ENCODE measurements at places on chromosomes 16 and 17.

GRCh38 chr17:30002088-30002487, 60.7 kb downstream of the EFCAB5 start:
- DNase-seq: no peak

- DNase-seq: no peak
Measured at GRCh38 chr17:45578516-45579455, 88.3 kb upstream of the PLEKHM1 start.

DNA sequence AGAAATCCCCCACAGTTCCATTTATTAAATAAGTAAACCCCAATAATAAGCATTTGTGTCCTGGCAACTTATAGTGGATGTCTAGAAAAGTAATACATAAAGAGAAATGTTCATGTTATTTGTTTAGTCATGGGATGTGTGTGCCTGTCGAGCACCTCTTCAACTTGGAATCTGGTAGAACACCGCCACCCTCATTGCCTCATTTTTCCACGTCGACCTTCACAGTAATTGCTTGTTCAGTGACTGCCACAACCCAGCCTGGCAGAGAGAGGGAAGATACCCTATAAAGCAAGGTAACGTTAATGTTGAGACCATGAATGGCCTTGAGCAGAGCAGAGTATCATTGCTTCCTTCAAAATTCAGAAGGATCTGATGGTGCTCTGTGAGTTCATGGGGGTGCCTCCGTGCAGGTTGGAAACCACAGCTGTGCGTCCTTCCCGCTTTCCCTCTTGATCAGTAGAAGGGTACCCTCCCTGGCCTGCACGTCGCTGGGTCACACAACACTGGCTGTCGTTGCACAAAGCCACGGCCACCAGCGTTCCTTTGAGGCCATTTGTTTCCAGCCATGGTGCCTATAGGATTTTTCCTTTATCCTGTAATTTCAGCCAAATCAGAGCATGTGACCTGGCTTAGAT, 3.7 kb upstream of the DNASE1 start:
- DNase-seq: no peak

GRCh38 chr16:61945511-61945910, 90.7 kb downstream of the CDH8 start:
- no peak for DNase-seq

- no peak for DNase-seq
Measured at GRCh38 chr17:2146132-2146871, 91.4 kb downstream of the HIC1 start.

- no peak for DNase-seq
Measured at GRCh38 chr16:26189536-26189935, 497.8 kb downstream of the HS3ST4 start.

DNA sequence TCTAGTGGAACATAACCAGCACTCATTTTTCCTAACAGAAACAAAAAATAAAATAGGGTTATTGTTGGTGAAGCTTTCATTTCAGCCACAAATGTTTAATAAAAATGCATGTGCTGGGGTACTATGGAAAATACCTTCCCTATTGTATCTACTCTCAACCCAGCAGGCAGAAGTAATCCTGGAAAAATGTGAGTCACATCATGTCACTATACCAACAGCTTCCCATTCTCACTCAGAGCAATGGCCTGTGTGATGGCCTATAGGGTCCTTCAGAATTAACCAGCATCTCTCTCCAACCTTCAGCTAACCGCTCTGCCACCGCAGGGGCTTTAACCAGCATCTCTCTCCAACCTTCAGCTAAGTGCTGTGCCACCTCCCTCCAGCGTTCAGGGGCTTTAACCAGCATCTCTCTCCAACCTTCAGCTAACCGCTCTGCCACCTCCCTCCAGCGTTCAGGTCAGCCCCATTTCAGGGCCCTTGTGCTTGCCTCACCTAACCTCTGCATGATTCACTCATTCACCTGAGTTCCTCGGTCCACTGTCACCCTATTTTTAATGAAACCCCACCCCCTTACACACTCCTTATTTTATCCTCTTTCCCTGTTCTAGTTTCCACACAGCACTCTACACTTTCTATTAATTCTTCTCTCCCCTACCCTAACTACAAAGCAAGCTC, 34.0 kb downstream of the UBE2G1 start:
- DNase-seq: no peak

DNA sequence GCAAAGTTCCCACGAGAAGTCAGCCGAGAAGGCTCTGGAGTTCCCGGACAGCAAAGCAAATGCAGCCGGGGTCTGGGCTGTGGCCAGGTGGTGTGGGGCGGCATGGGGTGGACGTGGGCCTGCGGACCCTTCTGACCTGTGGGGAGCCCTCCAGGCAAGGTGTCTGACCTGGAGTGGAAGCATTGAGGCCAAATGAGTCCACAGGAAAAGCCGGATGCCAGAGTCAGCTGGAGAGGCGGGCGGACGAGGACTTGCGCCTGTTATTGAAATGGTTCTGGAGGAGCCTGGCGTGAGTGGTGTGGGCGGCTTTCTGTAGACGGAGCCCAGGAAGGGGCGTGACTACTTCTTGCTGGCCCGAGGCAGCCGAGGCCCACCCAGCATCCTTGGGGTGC, 50.5 kb upstream of the ZNF750 start:
- no peak for DNase-seq

DNA sequence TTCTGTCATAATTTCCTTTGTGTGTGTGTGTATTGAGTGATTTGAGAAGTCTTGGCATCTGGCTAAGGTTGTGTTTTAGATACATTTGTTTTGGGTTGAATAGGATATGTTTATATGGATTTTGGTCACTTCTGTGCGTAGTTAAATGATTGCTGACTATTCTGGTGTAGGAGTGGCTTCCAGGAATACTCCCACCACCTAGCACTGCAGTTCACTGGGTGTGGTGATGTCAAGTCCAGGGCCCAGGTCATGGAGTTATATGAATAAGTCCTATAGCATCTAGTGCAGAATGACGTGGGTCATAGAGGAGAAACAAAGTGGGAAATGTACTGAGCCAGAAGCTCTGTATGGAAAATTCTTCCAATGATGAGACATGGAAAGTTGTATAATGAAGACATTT, 465.4 kb upstream of the CCL2 start:
- no peak for DNase-seq

- DNase-seq: no peak
Measured at GRCh38 chr16:12697437-12697836, 106.2 kb downstream of the CPPED1 start.

GRCh38 chr17:40341808-40342503, 22.6 kb downstream of the GJD3 start:
- no peak for DNase-seq

DNA sequence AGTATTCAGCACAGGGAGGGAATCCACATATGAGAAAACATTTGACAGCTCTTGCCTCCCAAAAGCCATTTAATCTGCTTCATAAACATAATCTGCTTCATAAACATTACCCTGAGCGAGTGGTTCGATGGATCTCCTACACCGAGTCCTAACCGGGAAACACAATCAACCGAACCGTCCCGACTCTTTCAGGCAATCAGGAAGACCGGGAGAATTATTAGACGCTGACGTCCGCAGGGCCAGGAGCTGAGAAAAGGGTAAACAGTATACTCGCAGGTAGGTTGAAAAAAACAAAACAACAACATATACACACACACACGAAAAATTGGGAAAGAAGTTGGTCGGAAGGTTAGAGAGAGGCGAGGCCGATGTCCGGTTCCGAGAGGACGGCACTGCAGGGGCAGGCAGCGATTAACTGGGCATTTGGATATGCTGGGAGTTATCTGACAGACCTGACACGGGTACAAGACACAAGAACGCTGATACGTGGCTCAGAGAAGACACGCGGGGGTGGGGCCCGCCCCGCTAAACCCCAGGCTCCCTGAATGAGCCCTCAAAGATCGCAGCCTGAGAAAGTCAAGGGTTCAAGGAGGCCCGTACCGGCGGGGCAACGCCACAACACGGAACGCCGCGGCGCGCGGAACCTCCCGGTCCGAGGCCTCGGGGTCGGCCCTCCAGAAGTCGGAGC, 585 bp downstream of the AP1G1 start:
- DNase-seq: no peak

- DNase-seq: no peak
Measured at GRCh38 chr17:67400193-67400592, 23.1 kb downstream of the PITPNC1 start.

GRCh38 chr17:2695243-2695960, 16.2 kb downstream of the CLUH start:
- no peak for DNase-seq

DNA sequence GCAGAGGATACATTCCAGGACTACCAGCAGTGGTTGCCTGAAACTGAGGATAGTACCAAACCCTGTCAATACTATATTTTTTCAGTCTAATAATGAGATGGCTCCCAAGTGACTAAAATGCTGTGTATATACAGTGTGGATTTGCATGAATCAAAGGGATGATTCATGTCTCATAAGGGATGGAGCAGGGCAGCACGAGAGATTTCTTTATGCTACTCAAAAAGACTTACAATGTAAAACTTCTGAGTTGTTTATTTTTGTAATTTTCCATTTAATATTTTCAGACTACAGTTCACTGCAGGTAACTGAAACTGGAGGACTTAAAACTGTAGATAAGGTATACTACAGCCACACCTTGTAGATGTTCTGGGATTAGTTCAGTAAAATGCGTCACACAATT, 674.7 kb upstream of the SALL1 start:
- no peak for DNase-seq

GRCh38 chr16:48054881-48055601, 100.8 kb downstream of the ABCC12 start:
- no peak for DNase-seq

GRCh38 chr17:64515829-64516228, 9.1 kb downstream of the CEP95 start:
- no peak for DNase-seq

DNA sequence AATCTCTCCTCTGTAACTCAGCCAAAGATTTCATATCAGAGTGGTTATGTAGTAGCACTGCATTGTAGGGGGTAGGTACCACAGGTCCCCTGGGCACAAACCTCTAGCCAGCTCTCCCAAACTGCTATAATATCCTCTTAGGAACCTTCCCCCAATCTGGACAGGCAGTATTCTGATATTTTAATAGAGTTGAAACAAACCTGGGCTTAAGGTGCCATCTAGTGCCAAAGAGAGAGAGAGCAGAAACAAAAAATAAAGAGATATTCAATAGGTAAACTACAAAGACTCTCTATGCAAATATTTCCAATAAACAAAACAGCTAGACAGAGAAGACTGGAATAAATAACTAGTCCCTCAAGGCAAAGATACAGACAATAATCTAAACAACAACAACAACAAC, 1070.0 kb downstream of the CDH11 start:
- DNase-seq: peak; percentile 39

GRCh38 chr17:76543826-76544545, 4.1 kb downstream of the PRCD start:
- DNase-seq: no peak

DNA sequence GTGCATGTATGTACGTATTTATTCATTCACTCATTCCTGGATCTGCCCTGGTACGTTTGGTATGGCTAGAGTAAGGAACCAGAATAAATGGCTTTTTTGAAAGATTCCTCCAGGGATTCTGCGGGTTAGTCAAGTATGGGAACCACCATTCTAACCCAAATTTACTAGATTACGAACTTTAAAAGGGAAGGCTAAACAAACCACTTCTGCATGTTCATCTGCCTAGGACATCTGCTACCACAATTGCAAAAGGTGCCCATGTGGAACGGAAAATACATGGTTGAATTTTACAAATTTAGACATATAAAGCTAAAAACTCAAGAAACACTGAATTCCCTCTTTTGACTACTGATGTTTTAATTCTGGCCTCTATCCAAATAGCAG, 22.1 kb downstream of the CYTH1 start:
- DNase-seq: no peak

GRCh38 chr16:56946767-56947603, 14.8 kb upstream of the CETP start:
- no peak for DNase-seq

DNA sequence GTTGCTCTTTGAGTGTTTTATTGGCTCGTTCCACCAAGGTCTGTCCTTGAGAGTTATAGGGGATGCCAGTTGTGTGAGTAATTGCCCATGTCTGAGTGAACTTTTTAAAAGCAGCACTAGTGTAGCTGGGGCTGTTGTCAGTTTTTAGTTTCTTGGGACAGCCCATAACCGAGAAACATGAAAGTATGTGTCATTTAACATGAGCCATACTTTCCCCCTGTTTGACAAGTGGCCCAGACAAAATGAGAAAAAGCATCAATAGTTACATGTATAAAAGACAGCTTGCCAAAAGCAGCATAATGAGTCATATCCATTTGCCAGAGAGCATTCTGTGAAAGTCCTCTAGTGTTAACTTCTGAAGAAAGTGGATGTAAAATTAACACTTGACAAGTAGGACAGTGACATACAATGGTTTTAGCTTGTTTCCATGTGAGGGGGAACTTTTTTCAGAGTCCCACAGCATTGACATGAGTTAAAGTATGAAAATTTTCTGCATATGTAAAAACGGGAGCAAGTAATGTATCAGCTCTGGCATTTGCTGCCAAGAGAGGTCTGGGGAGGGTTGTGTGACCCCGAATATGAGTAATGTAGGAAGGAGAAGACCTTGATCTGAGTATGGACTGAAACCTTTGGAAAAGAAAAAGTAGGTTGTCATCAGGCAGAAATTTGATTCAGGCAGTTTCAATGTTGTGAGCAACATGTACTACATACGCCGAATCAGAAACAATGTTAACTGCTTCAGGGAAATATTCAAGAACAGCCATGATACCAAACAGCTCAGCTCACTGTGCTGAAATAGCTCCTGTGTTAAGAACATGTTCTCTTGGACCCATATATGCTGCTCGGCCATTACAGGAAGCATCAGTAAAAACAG, 56.8 kb upstream of the ARL4D start:
- no peak for DNase-seq

- no peak for DNase-seq
Measured at GRCh38 chr16:28839899-28840298, 6.2 kb downstream of the TUFM start.

DNA sequence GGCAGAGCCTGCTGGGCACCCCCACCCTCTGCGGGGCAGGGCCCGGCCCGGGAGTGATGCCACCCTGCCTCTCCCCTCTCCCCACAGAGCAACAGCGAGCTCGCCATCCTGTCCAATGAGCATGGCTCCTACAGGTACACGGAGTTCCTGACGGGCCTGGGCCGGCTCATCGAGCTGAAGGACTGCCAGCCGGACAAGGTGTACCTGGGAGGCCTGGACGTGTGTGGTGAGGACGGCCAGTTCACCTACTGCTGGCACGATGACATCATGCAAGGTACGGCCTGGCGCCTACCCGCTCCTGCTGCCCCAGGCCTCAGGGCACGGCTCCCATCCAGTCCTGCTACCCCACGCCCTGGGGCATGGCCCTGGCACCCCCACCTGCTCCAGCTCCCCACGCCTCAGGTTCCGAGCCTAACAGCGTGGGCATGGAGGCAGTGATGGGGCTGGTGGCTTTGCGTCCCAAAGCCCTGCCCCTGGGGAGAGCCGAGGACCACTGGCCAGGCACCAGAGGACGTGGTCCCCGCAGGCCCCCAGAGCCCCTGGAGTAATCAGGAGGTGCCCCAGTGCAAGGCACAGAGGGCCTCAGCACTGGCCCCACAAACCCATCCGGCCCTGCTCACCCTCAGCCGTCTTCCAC, 38.4 kb downstream of the TSC2 start:
- no peak for DNase-seq

Data from T47D (cell line).